ENCODE measurements at places on chromosomes 12 and 14.

DNA sequence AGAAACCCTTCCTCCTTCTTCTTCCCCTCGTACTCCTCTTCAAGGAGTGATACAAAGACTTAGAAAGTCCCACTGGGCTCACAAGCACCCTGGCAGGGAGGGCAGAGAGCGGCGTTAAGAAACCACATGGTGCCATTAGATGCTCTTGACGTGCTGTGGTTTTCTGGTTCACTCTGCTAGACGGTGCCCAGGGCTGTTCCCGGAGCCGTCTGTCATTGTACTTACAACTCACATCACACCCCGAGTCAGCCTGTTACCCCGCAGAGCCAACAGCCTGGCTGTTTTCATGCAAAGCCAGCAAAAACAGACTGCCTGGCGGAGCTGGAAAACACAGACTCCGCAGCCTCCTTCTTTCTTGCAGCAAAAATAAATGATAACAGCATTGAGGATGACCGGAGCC, 232.6 kb upstream of the TBX3 start:
- DNase-seq, result no peak

DNA sequence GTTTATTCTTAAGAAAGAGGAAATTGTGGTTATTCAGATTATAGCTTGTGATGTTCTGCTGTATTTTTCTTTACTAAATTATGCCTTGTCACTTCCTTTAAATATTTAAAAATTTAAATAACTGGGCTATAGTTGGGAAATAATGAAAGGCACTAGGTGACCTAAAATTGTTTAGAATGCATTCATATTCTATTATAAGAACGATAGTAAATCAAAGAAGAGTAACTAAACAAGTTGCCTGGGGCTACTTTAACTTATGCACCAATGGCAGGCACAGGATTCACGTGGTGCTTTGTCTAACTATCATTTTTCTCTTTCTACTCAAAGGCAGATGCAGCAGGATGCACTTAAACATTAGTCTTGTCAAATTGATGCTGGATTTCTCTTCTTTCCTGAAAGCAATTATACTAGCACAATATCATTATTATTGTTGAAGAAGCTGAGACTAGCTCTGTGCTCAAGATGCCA, 190.7 kb upstream of the PPFIA2 start:
- DNase-seq, result peak; percentile 83

DNA sequence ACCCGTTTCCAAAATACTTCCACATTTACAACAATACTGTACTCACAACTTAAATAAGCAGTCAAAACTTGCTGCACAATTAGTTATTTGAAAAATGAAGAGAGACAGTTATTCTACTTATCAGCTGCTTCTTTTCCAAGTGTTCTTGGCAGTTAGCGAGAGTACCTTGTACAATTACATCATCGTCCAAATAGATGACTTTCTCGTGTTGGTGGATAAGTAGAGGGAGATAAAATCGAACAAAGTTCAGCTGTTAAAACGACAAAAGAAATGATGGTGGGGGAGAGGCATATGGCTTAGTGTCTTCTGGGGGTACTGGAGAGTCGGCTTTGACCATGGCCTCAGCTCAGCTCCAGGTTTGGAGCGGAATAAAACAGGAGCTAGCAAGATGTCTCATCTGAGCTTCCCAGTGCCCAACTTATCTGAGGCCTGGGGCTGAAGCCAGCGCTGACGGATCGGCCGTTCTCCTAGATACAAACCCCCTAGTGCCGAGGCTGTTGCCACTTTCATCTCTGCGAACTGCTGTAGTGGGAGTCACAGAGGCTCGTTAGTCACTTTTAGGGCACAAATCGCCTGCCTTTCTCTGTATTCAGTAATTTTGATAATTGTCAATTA, 31.7 kb downstream of the TDG start:
- no peak for DNase-seq

- DNase-seq, result no peak
Observed at GRCh38 chr14:22553445-22553844, 35.6 kb downstream of the DAD1 start.

DNA sequence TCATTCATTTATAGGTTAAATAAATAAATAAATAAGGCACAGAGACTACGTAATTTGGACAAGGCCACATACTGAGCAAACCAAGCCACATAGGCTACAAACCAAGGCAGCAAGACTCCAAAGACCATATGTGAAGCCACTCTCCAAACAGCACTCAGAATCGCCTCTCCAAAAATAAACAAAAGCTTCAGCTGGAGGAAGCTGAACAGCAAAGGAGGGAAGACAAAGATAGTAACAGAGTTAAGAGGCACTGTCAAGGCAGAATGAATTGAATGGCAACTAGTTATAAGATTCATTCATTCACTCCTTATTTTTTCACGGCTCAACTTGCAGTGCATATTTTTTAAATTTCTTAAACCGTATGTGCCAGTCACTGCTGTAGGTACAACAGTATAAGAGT, 200.5 kb upstream of the GRIP1 start:
- peak; percentile 77 for DNase-seq

DNA sequence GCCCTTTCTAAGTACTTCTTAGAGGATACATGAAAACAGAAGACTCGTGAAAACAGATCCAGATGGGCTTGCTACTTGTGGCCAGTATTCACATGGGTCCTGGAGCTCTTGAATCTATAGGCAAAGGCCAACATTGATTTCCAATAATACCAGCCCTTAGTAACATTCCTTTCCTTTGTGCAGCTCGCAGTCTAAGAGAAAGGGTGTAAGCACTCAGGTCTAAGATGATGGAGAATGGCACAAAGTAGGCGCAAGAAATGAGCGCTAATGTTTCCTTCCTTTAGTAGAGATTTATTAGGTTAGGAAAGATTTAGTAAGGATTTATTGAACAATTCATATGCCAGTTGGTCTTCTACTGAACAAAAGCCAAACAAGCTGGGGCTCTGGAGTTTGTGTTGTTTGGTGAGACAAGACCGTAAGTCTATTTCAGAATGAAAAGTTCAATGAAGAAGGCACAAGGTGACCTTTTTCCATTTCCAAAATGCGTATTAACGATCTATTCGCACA, 525 bp downstream of the RNU6-8 start:
- peak; percentile 82 for DNase-seq

GRCh38 chr12:68620519-68621471, 10.1 kb downstream of the RAP1B start:
- no peak for DNase-seq

DNA sequence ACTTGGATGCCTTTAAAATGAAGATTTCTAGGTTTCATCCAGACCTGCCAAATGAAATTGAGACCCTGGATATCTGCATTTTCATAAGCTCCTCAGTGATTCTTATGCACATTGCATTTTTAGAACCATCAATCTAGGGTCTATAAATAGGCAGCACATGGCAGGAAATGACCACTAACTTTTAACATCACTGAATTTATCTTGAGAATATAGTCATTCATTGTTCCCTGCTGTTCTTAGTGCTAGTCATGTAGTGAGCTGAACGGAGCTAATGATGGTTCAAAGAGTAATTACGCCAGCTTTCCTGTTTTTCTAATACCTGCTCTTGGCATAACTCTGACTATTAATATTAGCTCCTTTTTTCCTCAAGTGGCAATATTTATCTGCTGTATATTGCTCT, 91.6 kb downstream of the TPH2 start:
- DNase-seq, result peak; percentile 98

DNA sequence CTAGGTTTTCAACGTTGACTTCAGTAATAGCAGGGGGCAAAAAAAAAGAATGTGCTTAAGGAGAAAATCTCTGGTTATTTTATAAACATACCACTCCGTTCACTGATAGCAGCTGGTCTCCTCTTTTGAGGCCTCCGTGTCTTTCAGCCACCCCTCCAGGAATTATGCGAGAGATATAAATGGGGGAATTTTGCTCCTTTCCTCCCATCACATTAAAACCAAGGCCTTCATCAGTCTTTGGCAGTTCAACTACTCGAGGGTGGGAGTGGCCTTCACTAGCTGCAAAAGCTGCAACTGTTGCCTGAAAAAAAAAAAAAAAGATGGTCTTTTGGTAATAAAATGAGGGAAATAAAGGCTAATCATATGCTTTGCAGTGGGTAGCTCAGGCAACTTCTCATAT, 92.1 kb downstream of the LIN7A start:
- DNase-seq, result no peak

DNA sequence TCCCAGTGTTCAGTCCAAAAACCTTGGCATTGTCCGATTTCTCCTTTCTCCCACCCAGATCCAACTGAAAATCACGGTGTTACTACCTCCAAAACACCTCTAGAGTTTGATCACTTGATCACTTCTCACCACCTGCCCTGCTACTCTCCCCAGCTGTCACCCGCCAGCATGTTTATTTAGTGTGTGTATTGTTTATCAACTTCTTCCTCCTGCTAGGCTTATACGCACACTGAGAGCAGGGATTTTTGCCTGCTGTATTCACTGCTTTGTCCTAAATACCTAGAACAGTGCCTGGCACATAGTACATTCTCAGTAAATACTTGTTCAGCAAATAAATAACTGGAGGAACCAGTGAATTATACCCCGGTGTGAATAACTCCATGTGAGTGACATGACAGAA, 5.0 kb downstream of the BDKRB1 start:
- DNase-seq, result peak; percentile 42

DNA sequence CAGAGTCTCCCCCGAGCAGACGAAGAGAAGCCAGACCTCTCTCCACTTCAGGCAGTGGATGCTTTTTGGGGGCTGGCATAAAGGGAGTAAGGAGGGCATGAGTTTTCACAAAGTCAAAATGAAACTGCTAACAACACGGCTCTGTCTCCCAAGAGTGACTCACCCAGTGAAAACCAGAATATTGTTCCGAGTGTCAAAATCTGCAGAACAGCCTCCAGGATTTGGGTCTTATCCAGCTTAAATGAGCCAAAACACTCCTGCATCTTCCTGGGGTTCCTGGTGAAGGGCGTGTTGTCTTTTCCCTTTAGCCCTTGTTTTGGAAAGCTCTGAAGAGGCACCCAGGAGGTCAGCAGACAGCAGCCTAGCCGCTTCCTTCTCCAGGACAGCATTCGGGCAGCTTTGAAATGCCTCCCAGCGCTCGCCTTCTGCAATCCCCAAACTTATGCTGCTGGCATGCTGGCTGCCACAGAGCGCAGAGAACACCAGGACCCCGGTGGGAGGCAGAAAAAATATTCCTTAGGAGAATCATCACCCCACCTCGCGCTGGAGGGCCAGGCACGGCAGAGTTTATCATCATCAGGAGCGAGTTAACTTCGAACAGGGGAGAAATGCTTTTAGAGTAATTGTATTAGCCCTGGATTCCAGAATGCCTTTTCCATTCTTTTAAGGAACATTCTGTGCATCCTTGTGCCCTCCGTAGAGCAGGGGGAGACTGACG, 117.7 kb upstream of the NCOR2 start:
- no peak for DNase-seq

DNA sequence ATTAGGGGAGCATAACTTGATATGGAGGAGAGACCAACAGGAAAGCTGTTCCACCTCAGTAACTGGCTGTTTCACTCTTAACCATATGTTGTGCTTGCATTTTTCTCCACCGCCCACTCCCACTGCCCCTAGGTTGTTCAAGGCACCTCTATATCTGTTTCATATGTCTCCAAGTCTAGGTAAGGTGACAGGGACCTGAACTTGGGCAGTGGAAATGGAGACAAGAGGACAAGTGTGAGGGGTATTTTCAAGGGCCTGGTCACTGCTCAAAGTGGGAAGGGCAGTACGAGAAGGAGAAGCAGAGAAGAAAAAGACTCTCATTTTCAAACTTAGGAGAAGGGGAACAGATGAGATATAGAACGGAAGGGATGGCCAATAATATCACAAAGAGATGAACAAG, 3.1 kb downstream of the SLC38A1 start:
- DNase-seq, result no peak

- DNase-seq, result peak; percentile 68
Observed at GRCh38 chr12:753611-754472, 1.5 kb downstream of the WNK1 start.

DNA sequence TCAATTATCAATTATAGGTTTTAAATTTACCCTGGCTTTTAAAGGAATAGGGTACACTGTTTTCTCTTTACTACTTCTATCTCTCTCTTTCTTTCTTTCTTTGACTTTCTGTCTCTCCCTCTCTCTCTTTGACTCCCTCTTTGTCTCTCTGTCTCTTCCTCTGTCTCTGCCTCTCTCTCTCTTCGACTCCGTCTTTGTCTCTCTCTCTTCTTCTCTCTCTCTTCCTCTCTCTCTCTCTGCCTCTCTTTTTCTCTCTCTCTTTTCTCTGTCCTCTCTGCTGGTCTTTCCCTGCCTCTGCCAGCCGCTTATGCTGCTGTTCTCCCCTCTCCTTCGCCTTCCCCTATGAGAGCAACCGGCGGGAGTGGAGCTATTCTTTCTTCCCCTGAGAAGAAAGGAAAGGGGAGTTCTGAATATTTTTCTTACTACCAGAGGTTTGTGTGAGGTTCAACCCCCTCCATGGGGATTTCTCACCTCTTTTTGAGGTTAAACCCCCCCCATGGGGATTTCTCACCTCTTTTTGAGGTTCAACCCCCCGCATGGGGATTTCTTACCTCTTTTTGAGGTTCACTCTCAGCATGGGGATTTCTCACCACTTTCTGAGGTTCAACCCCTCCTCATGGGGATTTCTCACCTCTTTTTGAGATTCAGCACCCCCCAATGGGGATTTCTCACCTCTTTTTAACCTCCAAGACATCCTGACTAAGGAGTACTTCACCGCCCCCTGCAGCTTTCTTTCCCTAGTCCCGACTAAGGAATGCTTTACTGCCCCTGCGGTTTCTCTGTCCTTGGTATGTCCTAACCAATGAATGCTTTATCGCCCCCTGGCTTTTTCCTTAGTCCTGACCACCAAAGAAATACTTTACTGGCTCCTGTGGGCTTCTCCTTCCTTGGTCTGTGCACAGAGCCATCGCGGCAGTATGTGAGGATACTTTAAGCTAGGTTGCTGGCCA, 27.4 kb upstream of the DDHD1 start:
- DNase-seq, result no peak

DNA sequence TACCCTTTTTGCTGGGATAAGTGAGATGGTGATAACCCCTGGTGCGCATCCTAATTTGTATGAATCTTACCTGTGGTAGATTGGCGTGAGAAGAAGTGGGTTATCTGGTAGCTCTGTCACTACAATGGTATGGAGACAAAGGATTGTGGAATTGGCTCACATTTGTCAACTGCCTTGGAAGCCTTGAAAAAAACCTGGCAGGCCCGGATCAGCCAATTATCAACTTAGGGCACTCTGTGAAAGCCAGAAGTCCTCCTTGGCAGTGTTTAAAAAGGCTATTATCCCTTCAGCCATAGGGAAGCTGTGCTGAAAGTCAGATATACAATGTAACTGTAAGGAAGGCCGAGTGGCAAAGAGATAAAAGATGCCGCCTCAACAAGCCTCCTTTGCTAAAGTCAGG, 56.5 kb downstream of the WASHC3 start:
- no peak for DNase-seq

DNA sequence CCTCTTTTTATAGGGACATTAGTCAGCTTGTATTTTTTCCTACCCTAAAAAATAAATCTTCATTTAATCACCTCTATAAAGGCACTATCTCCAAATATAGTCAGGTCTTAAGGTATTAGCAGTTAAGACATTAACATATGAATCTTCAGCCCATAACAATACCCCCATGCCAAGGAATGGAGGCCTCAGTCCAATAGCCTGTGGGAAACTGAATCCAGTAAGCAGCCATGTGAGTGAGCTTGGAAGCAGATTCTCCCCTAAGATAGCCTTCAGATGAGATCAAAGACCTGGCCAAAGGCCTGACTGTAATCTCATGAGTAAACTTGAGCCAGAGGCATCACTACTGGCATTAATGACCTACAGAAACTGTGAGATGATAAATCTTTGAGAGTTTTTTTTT, 232.1 kb upstream of the SYT10 start:
- no peak for DNase-seq
